ENCODE measurements at places on chromosomes 12 and 14. TPM values are rescaled to one million over a fixed set of nuclear protein-coding genes. Genes with fewer than 3 reads are reported as not detected.

The DUSP16 gene
- total RNA-seq, result 33.0 TPM

The DTX3 gene
- 14.3 TPM for total RNA-seq

The ESPL1 gene
- 6.6 TPM for total RNA-seq

The B3GNT4 gene
- total RNA-seq, result not detected

The TMEM116 gene
- 0.58 TPM for total RNA-seq

The IFT81 gene
- 10.7 TPM for total RNA-seq

GRCh38 chr12:69240631-69240995 is 1.2 kb downstream of the CPSF6 start:
- no peaks in the 10 kb centered on the region for H3K27me3 ChIP-seq
- DNase-seq, result no peak
- H3K4me3 ChIP-seq, result peak overlapping the region; percentile 89
- peak overlapping the region; percentile 94 for H3K27ac ChIP-seq
- no peaks in the 10 kb centered on the region for H3K36me3 ChIP-seq

- peaks cover 40% of the 10 kb centered on the region for H3K36me3 ChIP-seq
- H3K27ac ChIP-seq, result peak overlapping the region; percentile 97
- H3K4me3 ChIP-seq, result peak overlapping the region; percentile 74
- H3K4me1 ChIP-seq, result peaks cover 55% of the 10 kb centered on the region
- DNase-seq, result peak; percentile 27
- no peaks in the 10 kb centered on the region for H3K27me3 ChIP-seq
These were observed 1.2 kb downstream of the KHNYN start for GRCh38 chr14:24430682-24431568.

DNA sequence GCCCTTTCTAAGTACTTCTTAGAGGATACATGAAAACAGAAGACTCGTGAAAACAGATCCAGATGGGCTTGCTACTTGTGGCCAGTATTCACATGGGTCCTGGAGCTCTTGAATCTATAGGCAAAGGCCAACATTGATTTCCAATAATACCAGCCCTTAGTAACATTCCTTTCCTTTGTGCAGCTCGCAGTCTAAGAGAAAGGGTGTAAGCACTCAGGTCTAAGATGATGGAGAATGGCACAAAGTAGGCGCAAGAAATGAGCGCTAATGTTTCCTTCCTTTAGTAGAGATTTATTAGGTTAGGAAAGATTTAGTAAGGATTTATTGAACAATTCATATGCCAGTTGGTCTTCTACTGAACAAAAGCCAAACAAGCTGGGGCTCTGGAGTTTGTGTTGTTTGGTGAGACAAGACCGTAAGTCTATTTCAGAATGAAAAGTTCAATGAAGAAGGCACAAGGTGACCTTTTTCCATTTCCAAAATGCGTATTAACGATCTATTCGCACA is 525 bp downstream of the RNU6-8 start:
- peak overlapping the region; percentile 78 for H3K4me3 ChIP-seq
- DNase-seq, result no peak
- no peaks in the 10 kb centered on the region for H3K36me3 ChIP-seq
- no peaks in the 10 kb centered on the region for H3K27me3 ChIP-seq

GRCh38 chr12:4026020-4026358 is 152.8 kb upstream of the PARP11 start:
- H3K27ac ChIP-seq, result no peak overlapping the region
- no peak overlapping the region for H3K4me3 ChIP-seq
- no peak for DNase-seq
- H3K4me1 ChIP-seq, result peaks cover 7% of the 10 kb centered on the region
- H3K27me3 ChIP-seq, result no peaks in the 10 kb centered on the region

GRCh38 chr14:66281036-66281776 is 205.0 kb upstream of the CCDC196 start:
- H3K4me1 ChIP-seq, result no peaks in the 10 kb centered on the region
- DNase-seq, result no peak
- H3K27me3 ChIP-seq, result no peaks in the 10 kb centered on the region
- H3K4me3 ChIP-seq, result no peak overlapping the region
- H3K27ac ChIP-seq, result peak overlapping the region; percentile 79
- no peaks in the 10 kb centered on the region for H3K36me3 ChIP-seq

DNA sequence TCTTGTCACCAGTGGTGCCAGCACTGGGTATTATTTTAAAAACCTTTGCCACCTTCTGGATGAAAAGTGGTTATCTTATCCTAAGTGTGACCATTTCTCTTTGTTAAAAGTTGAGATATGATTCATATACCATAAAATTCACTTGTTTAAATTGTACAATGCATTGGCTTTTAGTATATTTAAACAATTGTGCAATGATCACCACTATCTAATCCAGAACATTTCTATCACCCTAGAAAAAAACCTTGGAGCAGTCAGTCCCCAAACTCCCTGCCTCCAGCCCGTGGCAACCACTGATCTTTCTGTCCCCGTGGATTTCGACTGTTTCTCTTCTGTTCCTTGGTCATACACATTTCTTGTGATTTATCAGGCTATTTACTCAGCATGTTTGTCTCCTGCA is 28.3 kb downstream of the SH2B3 start:
- H3K4me1 ChIP-seq, result peaks cover 100% of the 10 kb centered on the region
- H3K27me3 ChIP-seq, result no peaks in the 10 kb centered on the region
- no peak for DNase-seq
- no peak overlapping the region for H3K27ac ChIP-seq
- H3K36me3 ChIP-seq, result no peaks in the 10 kb centered on the region

DNA sequence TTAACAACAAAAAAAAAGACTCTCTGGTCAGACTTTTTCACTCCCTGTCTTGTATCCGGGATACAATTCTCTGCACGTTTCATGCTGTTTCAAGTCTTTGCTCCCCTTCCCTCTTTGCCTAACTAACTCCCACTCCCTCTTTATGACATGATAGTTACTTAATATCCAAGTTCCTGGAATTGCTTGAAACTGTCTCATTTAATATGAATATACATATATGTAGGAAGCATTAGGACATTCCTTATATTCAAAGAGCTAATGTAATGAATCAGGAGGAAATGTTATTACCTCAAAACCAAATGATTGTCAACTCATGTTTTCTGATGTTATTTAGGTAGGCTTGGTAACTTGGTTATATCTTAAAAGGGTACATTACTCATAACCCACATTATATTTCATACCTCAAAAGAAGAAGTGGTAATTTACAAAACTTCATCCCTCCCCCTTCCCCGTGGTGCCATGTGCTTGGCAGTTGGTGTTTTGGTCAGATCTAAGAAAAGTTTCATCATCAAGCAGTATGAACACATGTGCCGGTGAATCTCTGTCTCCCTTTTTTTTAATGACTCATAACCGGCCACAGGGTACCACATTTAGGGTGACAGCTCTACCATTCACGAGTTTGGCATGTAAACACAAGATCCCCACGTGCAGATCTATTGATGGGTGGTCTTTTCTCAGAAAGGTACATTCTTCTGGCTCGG is 56.5 kb downstream of the HCAR2 start:
- peaks cover 7% of the 10 kb centered on the region for H3K4me1 ChIP-seq
- H3K27me3 ChIP-seq, result no peaks in the 10 kb centered on the region
- H3K4me3 ChIP-seq, result no peak overlapping the region

- no peak overlapping the region for H3K4me3 ChIP-seq
- H3K36me3 ChIP-seq, result no peaks in the 10 kb centered on the region
- no peaks in the 10 kb centered on the region for H3K27me3 ChIP-seq
- peak overlapping the region; percentile 50 for H3K27ac ChIP-seq
- H3K4me1 ChIP-seq, result no peaks in the 10 kb centered on the region
These were observed 52.7 kb downstream of the PLBD1 start for GRCh38 chr12:14514946-14515345.

DNA sequence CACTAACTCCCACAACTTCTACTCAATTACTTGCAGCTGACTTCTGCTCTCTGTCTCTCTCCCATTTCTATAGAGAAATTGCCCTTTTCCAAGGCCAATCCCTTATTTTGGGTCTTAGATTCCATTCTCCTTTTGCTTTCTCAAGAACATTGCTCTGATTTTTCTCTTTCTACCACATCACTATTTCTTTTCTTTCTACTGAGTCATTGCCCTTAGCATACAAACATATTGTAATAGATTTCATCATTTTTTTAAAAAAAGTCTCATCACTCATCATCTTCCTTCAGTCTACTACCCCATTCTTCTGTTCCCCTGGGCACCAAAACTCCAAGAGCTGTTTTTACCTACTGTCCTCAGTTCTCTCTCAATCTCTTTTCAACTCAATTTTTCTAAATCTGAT is 4.4 kb upstream of the KCNA1 start:
- H3K4me3 ChIP-seq, result no peak overlapping the region
- peaks cover 43% of the 10 kb centered on the region for H3K27me3 ChIP-seq
- H3K4me1 ChIP-seq, result peaks cover 18% of the 10 kb centered on the region
- no peak overlapping the region for H3K27ac ChIP-seq
- no peak for DNase-seq
- no peaks in the 10 kb centered on the region for H3K36me3 ChIP-seq

DNA sequence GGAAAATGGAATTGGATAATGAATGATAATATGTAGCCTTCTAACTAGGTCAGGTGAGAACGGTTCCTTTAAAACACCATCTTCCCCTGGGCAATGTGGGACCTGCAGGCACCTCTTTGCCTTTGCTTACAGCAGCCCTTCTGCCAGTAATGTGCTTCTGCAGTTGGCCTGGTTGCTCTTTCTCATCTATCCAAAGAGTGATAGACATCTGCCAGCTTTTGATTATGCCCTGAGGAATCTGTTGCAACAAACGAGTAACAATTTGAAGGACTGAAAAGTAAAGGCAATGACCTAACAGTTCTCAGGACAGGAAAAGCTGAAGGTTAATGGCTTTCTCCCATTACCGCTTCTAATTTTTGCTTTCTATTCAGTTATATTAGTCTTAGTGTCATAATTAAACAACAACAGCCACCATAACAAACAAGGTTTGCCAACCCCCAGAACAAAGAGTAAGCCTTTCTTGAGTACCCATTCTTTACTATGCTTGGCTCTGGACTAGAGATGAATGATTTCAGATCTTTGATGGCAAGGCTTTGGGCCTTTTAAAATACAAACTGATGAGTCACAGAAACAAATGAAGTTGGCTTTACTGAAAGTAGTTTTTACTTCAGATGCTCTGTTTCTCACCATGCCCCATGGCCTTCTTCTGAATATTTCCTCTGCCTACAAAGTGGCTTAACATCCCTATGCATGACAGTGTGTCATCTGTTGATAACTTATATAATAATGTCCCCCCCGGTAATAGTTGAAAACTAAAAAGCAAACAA is 76.1 kb upstream of the KRR1 start:
- no peaks in the 10 kb centered on the region for H3K4me1 ChIP-seq
- no peaks in the 10 kb centered on the region for H3K36me3 ChIP-seq
- no peak overlapping the region for H3K27ac ChIP-seq
- no peak overlapping the region for H3K4me3 ChIP-seq
- H3K27me3 ChIP-seq, result no peaks in the 10 kb centered on the region
- no peak for DNase-seq

DNA sequence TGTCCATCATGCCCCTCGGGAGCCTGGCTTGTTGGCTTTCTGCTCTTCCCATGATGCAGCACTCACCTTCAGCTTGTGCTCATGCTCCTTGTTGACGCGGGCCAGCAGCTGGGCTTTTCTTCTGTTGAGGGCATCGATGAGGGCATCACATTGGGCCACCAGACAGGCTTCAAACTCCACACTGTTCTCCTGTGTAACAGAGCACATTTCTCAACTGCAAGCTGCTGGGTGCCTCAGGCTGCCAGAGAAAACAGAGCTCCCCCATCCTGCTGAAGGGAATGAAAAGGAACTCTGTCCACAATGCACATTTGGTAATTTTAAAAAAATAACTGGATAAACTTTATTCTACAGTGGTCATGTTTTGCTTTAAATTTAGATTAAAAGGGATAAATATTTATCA is 72.1 kb downstream of the TRIM9 start:
- no peak overlapping the region for H3K27ac ChIP-seq
- no peaks in the 10 kb centered on the region for H3K27me3 ChIP-seq
- DNase-seq, result peak; percentile 33
- H3K36me3 ChIP-seq, result no peaks in the 10 kb centered on the region

DNA sequence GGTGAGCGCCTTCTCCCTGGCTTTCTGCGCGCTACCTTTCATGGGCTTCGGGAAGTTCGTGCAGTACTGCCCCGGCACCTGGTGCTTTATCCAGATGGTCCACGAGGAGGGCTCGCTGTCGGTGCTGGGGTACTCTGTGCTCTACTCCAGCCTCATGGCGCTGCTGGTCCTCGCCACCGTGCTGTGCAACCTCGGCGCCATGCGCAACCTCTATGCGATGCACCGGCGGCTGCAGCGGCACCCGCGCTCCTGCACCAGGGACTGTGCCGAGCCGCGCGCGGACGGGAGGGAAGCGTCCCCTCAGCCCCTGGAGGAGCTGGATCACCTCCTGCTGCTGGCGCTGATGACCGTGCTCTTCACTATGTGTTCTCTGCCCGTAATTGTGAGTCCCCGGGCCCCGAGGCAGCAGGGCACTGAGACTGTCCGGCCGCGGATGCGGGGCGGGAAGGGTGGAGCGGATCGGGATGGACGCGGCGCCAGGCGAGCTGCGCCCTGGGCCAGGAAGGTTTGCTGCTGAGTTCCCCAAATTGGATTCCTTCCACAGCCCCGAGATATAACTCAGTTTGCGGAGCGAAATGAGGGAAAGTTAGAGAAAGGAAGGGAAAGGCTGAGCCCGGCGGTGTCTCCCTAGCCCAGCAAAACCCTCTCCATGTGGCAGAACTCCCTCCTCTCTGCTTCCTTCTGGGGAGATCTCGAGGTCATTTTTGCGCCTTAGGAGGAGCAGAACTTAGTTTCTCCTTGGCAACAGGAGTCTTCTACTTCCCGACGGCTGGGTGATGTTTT is 972 bp downstream of the PTGDR start:
- peaks cover 16% of the 10 kb centered on the region for H3K4me1 ChIP-seq
- peak overlapping the region; percentile 51 for H3K4me3 ChIP-seq
- DNase-seq, result no peak

- H3K4me1 ChIP-seq, result no peaks in the 10 kb centered on the region
- no peak overlapping the region for H3K27ac ChIP-seq
- DNase-seq, result no peak
- no peaks in the 10 kb centered on the region for H3K27me3 ChIP-seq
These were observed 68.2 kb downstream of the SINHCAF start for GRCh38 chr12:31257784-31258183.

- no peak overlapping the region for H3K4me3 ChIP-seq
- no peak overlapping the region for H3K27ac ChIP-seq
- DNase-seq, result no peak
- no peaks in the 10 kb centered on the region for H3K27me3 ChIP-seq
- no peaks in the 10 kb centered on the region for H3K4me1 ChIP-seq
- H3K36me3 ChIP-seq, result no peaks in the 10 kb centered on the region
These were observed 124.5 kb upstream of the TBX5 start for GRCh38 chr12:114530417-114530816.

- H3K4me1 ChIP-seq, result peaks cover 9% of the 10 kb centered on the region
- no peak overlapping the region for H3K27ac ChIP-seq
- H3K27me3 ChIP-seq, result no peaks in the 10 kb centered on the region
- H3K36me3 ChIP-seq, result no peaks in the 10 kb centered on the region
- no peak for DNase-seq
- no peak overlapping the region for H3K4me3 ChIP-seq
These were observed 65.3 kb downstream of the VCPKMT start for GRCh38 chr14:50051106-50051505.
